ENCODE measurements at places on chromosomes 1 and 21.

- DNase-seq: no peak
These were observed 198.6 kb downstream of the PTPRC start for GRCh38 chr1:198837278-198838021.

DNA sequence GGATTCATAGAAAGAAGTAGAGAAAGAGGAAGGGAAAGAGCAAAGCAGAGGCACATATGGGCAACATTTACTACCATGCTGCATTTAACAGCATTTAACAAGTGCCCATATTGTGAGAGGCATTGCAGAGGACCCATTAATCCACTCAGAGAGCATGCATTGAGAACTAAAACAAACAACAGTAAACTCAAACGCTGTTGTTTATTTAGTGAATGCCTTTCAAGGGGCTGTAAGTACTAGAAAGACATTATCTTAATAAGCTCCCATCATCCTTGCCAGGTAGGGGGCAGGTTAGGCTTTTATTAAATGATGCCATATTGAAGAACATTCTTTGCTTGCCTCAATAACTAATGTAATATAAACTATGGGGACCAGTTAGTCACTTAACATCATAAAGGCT, 254.3 kb upstream of the DAB1 start:
- no peak for DNase-seq

GRCh38 chr1:31648641-31649357, 4.1 kb upstream of the PEF1 start:
- DNase-seq: no peak

DNA sequence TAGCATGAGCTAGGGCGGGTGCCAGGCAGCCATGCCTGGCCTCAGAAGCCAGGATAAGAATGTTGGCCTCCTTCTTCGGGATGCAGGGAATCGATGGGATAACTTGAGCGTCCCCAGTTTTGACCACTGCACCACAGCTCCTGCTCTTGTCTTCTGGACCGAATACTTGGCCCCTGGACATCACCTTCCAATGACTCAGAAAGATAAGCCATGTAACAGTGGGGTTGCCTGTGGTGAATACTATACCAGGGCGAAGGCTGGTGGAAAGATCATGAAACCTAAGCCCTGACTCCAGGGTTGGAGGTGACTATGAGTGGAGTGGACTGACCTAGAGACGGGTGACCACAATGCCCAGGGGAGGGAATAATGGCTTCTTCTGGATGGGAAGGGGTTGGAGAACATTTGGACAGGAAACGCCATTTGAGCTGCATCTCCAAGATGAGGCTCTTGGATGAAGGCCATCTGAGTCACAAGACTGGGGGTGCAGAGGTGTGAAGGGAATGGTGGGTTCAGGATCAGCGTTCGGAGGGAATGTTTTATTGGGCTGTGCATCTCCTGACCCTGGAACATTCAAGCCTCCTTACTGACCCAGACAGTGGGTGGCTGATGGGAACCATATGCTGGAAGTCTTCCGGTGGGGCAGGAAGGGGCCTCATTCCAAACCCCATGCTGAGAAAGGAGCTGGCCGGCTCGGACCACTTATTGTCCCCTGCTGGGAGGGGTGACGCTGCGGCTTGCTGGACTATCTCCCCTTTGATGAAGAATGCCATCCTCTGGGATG, 18.5 kb upstream of the KCNE2 start:
- no peak for DNase-seq

DNA sequence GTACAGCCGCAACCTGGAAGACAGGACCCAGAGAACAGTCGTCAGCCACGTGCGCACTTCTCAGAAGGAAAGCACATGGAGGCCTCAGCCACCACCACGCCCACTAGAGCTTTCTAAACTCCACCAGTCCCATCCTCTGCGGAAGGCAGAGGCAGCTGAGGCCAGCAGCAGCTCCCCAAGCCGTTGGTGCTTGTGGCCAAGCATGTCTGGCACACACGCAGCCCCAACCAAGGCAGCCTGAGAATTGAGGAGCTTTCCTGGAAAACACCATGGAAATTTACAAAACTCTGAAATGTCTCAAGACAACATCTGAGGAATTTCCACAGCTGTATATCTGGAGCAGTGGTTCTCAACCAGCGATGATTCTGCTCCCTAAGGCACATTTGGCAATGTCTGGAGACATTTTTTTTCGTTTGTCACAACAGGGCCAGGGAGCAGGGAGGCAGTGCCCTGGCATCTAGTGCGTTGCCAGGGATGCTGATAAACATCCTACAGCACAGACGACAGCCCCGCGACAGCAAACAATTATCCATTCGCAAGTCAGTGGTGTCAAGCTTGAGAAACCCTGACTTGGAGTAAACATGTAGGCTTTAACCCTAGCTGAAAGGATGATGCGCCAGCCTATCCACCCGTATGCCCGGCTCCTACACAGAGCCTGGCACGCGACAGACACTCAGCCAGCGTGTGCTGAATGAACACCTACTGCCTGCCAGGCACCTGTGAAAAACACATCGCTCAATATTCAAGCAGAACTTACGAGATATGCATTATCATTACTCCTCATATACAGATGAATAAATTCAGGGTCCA, 24.7 kb downstream of the NPHP4 start:
- DNase-seq: no peak

DNA sequence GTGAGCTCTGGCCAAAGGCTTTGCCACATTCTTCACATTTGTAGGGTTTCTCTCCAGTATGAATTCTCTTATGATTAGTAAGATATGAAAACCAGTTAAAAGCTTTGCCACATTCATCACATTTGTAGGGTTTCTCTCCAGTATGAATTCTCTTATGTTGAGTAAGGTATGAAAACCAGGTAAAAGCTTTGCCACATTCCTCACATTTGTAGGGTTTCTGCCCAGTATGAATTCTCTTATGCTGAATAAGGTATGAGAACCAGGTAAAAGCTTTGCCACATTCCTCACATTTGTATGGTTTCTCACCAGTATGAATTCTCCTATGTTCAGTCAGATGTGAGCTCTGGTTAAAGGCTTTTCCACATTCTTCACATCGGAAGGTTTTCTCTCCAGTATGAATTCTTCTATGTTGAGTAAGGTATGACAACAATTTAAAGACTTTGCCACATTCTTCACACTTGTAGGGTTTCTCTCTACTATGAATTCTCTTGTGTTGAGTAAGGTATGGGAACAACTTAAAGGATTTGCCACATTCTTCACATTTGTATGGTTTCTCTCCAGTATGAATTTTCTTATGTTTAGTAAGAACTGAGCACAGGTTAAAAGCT, 20.7 kb downstream of the ZNF695 start:
- no peak for DNase-seq

GRCh38 chr1:111275079-111275478, 15.6 kb upstream of the CHIA start:
- DNase-seq: no peak

DNA sequence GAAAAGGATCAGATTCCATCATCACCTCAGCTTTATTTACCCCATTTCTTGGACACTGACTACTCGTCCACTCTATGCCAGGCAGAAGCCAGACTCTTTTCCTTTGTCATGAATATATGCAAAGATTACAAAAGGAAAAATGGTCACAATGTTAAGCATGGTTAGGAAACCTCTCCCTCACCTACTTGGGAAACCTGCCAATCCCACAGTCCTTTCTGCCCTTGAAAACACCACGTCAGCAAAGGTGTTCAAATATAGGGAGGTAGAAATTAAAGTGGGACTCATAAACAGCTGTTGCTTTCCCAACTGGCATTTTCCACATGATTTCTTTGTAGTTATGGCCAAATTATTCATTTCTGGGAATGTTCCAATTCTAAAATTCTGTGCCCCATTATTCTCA, 16.2 kb upstream of the ATP13A2 start:
- no peak for DNase-seq

GRCh38 chr1:18288722-18289121, 181.1 kb downstream of the IGSF21 start:
- DNase-seq: no peak

DNA sequence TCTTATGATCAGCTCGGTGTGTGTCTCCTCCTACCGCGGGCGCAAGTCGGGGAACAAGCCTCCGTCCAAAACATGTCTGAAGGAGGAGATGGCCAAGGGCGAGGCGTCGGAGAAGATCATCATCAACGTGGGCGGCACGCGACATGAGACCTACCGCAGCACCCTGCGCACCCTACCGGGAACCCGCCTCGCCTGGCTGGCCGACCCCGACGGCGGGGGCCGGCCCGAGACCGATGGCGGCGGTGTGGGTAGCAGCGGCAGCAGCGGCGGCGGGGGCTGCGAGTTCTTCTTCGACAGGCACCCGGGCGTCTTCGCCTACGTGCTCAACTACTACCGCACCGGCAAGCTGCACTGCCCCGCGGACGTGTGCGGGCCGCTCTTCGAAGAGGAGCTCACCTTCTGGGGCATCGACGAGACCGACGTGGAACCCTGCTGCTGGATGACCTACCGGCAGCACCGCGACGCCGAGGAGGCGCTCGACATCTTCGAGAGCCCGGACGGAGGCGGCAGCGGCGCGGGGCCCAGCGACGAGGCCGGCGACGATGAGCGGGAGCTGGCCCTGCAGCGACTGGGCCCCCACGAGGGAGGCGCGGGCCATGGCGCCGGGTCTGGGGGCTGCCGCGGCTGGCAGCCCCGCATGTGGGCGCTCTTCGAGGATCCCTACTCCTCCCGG, 1.5 kb downstream of the KCNC4 start:
- no peak for DNase-seq

- no peak for DNase-seq
These were observed 674 bp downstream of the BCL10 start for GRCh38 chr1:85275701-85276214.

DNA sequence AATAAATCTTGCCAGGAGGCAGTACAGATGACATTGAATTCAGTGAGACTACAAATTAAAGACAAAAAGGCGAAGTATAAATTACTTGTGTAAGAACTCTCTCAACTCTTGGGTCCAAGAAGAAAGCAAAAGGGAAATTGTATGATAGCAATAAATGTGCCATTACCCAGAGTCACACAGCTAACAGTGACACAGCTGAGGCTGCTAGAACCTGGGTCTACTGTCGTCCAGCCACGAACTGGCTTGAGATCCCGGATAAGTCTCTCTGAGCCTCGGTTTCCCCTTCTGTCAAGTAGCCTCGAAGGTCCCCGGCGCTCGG, 362 bp upstream of the ROR1 start:
- DNase-seq: no peak

DNA sequence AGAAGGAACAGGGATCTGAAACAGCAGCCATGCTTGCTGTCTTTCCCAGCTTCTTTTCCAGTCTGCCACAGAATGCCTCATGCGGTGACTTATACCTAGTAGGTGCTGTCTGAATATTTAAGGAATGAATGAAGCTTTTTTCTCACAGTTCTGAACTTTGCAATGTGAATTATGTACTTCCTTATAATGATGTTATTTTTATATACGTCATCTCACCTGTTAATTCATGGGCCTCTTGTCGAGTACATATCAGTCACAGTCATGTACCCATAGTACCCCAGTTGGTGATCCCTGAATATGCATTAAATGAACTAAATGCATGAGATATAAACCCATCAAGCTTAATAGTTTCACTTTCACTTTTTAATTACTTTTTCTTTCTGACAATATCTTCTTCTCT, 132.7 kb downstream of the NTNG1 start:
- DNase-seq: no peak

DNA sequence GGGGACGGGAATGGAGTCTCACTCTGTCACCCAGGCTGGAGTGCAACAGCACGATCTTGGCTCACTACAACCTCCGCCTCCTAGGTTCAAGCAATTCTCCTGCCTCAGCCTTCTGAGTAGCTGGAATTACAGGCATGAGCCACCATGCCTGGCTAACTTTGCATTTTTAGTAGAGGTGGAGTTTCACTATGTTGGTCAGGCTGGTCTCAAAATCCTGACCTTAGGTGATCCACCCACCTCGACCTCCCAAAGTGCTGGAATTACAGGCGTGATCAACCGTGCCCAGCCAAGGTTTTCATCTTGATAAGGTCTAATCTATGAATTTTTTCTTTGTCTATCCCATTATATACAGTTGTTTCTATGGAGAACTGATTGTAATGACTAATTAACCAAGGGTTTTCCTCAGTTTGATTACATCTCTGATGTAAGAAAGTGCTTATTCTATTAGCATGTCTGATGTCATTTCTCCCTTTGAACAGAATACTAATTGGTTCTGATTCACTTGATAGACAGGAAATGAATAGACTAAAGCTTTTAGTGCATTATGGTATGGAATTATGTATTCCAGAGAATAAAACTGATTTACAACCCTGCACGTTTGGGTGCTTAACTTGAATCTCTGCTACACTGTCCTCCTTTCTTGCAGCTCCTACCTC, 11.9 kb downstream of the PACC1 start:
- DNase-seq: no peak

DNA sequence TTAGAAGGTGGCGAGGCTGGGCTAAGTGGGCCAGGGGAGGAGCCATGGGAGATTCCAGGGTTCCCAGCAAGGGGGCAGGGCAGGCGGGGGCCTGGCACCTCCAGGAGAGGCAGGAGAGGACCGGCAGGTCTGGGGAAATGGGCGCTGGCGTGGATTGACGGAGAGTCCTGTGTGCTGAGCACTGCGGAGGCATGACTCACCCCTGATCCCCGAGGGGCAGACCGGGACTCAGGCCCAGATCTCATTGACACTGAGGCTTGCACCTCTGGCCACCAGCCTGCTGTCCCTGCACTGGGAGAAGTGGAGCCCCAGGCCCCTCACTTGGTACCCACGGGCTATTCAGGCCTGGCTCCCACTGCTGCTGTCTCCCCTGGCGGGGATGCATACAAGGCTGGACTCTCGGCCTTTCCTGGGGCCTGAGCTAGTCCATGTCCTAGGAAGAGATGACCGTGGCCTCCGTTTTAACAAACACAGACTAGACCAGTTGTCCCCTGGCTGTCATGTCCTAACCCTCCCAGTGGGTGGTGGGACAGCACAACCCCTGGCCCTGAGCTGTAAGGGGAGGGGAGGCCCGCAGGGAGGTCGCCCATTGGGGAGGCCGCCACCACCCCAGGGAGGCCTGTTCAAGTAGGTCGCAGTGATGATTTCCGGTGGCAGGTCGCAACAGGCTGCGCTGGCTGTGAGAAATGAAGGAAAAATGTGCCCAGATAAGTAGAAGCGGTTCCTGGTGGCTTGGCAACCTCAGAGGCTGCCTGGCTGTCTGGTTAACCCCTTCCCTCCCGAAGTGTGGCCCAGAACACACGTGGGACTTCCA, 39.7 kb downstream of the RIPK4 start:
- DNase-seq: no peak

Measured in CD4-positive, alpha-beta T cell (primary cell).